ENCODE measurements at places on chromosomes 3 and 15. TPM values are rescaled to one million over a fixed set of nuclear protein-coding genes. Genes with fewer than 3 reads are reported as not detected.

- no peak for DNase-seq
- H3K36me3 ChIP-seq = no peaks in the 10 kb centered on the region
- no peaks in the 10 kb centered on the region for H3K27me3 ChIP-seq
- H3K4me1 ChIP-seq = no peaks in the 10 kb centered on the region
- H3K4me3 ChIP-seq = no peak overlapping the region
Observed at GRCh38 chr15:101810876-101811275, 1.1 kb upstream of the OR4F15 start.

EPHB1 gene
- 14.0 TPM for total RNA-seq

GRCh38 chr3:149376718-149377407 lies 586 bp downstream of the TM4SF1 start:
- no peaks in the 10 kb centered on the region for H3K36me3 ChIP-seq
- no peaks in the 10 kb centered on the region for H3K27me3 ChIP-seq
- H3K27ac ChIP-seq = peak overlapping the region; percentile 78
- no peak for DNase-seq
- H3K4me3 ChIP-seq = peak overlapping the region; percentile 41
- H3K4me1 ChIP-seq = peaks cover 30% of the 10 kb centered on the region

DNA sequence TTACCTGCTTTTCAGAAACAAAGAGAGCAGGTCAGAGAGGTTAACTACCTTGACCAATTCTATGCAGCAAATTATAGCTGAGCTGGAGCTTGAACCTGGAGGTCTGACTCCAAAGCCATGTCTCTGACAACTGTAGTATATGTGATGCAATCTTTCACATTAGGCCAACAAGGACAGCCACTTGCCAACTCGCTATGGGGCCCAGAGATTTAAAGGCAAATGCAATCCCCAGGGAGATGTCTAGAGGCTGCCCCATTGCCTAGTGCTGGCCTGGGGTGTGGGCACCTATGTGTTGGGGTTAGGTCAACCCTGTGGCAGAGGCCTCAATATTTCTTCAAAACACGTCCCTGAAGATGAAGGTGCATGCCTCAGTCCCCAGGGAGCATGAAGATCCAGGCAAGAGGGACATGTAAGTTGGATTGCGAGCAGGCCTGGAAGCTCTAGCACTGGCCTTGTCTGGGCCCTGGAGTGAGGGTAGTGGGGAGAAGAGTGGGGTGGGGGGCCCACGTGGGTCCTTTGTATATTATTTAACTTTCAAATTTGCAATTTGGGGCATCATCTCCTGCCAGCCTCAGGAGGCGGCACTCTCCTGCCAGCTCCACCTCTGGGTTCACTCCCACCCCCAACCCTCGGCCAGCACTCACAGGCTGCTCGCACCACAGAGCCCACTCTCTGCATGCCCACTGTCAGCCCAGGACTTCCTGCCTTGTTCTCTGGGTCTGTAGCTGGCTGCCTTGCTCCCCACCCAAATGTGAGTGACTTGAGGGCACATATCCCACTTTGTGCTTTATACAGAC lies 64.3 kb downstream of the SLC12A8 start:
- peak overlapping the region; percentile 91 for H3K27ac ChIP-seq
- H3K36me3 ChIP-seq = no peaks in the 10 kb centered on the region
- H3K4me3 ChIP-seq = no peak overlapping the region
- H3K27me3 ChIP-seq = no peaks in the 10 kb centered on the region
- no peak for DNase-seq

DNA sequence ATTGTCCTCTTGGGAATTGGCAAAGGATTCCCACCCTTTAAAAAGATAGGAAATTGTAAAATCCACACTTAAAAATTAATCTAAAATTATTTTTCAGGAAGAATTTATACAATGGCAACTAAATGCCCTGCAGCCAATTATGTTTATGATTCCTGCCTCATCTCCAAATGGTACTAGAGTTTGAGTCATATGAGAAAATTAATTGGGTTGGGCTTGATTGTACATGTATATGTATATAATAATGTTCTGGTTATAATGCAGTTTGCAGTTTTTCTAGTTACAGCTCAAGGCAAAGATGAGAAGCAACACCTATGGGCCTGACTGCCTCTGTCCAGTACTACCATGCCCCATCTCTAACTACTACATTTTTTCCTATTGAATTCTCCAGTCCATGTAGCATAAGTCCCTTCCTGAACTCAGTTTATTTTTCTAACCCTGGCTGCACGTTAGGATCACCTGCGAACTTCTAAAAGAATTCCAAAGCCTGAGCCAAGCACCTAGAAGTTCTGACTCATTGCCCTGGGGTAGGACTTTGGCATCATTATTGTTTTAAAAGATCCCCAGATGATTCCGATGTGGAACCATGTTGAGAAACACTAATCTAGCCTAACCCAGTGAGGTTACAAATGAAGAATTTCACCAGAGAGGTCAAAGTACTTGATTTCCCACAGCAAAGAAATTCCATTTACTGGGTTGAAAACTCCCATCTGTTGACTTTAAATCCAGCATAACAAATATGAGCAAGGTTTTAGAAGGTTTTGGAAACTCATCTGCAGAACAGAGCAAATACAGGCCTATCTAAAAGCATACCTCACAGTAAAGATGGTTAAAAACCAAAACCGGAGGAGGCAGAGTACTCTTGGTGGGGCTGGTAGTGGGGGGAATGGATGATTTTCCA lies 19.4 kb downstream of the TGFBR2 start:
- H3K4me3 ChIP-seq = no peak overlapping the region
- DNase-seq = no peak
- H3K27ac ChIP-seq = peak overlapping the region; percentile 85
- H3K36me3 ChIP-seq = peaks cover 64% of the 10 kb centered on the region
- H3K27me3 ChIP-seq = no peaks in the 10 kb centered on the region
- peaks cover 100% of the 10 kb centered on the region for H3K4me1 ChIP-seq

UMPS gene
- total RNA-seq = 21.9 TPM

FOXB1 gene
- total RNA-seq = not detected

Measured in spleen (tissue), 13 donors.